ENCODE measurements at places on chromosomes 7 and 10.

DNA sequence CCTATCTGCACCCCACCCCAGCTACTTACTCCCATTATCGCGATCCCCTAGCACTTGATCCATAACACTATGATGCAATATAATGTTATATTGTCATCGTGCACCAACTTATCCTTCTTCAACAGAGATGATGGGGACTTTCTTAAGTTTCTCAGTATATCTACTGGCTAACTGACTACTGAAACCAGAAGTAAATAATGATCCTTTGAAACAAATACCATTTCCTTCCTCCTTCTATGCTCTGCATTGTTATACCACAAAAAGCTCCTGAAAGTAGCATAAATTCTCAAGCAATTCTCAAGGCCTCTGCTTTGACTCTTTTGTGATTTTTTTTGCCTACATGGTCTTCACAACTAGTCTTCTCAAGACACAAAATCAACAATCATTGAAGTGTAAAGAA lies 68.9 kb downstream of the HTR7 start:
- no peak for DNase-seq

- no peak for DNase-seq
Observed at GRCh38 chr7:37901236-37901827, 15.3 kb downstream of the SFRP4 start.

DNA sequence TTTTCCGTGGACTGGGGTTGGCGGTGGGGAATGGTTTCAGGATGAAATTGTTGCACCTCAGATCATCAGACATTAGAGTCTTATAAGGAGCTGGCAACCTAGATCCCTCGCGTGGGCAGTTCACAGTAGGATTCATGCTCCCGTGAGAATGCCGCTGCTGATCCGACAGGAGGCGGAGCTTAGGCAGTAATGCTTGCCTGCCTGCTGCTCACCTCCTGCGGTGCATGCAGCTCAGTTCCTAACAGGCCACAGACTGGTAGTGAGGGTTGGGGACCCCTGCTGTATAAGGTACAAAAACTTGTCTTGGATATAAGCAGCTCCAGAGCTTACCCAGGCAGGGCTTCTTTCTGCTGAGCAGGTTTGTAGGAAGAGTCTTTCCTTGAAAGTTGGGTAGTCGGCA lies 53.9 kb downstream of the SHH start:
- DNase-seq = no peak

DNA sequence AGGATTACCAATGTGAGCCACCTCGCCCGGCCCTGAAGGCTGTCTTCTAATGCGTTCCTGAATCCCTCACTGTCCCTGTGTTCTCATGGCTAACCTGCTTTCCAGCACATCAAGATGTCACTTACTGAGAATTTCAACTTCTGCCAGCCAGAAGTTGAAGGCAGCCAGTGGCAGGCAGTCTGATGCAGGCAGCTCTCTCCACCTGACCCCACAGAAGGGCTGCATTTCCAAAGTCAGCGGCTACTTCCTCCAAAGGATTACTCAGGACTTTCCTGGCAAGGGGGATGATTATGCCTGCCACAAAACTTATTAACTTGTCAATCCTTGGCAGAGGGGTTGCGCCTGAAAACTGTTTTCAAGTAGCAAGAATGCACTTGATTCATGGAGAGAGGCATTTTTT lies 1219.4 kb downstream of the TYW1 start:
- no peak for DNase-seq

GRCh38 chr7:1920266-1920681 lies 250.2 kb downstream of the ELFN1 start:
- no peak for DNase-seq

DNA sequence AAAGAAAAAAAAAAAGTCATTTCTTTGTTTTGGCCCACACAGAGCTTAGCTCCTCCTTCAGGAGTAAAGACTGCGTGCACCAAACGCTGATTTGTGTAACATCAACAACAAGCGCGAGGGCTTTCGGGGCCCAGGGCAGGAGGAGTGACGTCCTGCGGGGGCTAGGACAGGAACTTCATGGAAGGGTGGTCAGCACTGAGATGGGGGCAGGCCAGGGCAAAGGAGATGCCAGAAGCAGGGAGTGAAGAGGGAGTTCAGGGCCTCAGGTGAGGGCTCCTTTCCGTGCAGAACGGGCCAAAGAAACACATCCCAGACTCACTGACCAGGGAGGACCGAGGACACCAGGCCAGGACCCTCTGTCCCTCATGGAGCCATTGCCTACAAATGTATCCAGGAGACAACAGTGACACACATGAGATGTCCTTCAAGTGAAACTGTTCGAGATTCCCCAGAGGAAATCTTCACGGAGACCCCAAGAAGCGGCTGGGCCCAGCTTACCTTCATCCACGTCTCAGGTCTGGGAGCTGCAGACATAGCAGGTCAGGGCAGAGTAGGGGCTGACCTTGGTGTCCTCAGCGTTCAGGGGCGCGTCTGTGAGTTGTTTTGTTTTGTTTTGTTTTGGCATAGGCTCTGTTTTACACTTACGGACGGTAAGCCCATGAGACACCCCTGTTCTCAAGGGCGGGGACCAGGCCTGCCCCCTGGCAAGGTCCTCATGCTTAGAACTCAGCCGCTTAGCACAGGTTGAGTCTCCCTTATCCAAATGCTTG lies 30.4 kb upstream of the SHH start:
- no peak for DNase-seq

DNA sequence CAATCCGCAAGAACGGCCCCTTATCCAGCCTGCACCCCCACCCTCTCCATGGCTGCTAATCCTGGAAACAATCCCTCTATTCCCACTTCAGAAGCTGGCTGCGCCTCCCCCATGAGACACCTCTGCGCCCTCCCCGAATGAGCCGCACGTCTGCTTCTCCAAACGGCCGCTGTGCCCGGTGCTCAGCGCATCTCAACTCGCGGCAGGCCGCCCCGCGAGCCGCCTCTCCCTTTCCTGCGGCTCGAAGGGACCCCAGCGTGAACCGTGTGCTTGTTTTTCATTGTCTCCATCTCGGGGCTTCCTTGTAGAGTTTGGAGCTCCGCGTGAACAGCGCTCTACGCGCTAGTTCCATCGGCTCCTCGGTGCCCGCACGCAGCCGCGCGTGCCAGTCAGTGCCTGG lies 20.8 kb upstream of the FXYD4 start:
- no peak for DNase-seq

DNA sequence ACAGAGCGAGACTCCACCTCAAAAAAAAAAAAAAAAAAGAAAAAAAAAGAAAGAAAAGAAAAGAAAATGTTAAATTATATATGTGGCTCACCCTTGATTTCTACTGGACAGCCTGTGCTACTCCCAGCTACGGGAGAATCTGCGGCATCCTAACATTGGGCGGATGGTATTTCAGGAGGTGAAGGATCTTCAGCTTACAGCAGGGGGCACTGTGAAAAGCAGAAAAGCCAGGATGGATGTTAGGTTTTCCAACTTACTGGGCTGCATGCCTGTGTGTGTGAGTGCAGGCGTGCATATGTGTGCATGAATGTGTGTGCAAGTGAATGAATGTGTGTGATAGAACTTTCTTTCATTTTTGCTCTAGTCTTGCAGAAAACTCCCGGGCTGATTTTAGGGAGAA lies 1066.5 kb downstream of the TYW1 start:
- DNase-seq = no peak

GRCh38 chr10:70334526-70335245 lies 47.7 kb downstream of the LRRC20 start:
- no peak for DNase-seq

- no peak for DNase-seq
Observed at GRCh38 chr7:44497155-44498027, 6.9 kb upstream of the NUDCD3 start.

- no peak for DNase-seq
Observed at GRCh38 chr7:12030116-12030515, 181.0 kb upstream of the TMEM106B start.

GRCh38 chr10:34956756-34957155 lies 133.4 kb downstream of the CUL2 start:
- DNase-seq = no peak

DNA sequence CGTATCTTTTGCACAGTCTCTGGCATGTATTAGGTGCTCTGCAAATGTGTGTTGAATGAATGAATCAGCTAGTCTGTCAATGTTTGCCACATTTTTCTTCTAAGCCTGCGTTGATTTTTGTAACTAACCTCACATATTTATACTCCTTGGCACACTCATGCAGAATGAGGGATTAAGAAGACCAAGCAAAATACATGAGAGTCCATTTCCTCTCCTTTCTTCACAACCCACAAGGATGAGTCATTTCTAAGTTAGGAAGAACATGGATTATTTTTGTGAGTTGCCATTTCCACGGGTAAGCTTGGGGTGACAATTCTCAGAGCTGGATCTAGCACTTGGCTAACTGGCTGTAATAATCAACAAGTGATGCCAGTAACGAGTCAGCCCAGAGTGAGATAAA lies 158.8 kb downstream of the TWIST1 start:
- DNase-seq = no peak

DNA sequence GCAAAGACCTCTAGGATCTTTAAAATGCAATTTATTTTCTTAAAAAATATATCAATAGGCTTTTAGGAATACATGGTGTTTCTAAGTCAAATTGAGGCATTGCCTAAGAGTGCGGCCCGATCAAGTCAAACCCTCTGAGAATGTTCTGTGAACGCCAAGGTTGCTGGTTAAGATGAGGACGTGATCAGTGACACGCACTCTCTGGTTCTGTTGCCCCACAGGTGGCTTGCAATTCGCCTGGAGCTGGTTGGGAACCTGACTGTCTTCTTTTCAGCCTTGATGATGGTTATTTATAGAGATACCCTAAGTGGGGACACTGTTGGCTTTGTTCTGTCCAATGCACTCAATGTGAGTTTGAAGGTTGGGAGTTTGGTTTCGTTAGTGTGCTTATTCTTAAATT lies 59.3 kb downstream of the ABCC2 start:
- no peak for DNase-seq

- no peak for DNase-seq
Observed at GRCh38 chr10:79176052-79176501, 107.3 kb downstream of the ZMIZ1 start.

DNA sequence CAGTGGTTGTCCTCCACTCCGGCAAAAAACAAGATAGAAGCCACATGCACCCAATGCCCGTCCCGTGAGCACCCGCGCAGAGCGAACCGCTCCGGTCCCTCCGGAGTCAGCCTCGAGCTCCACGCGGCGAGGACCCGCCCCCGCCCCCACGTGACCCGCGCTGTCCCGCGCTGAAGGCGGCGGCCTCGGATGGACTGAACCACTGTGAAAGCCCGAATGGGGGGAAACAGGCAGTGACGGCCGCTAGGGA lies 766 bp upstream of the EIF3B start:
- no peak for DNase-seq

GRCh38 chr10:14652816-14653215 lies 121.9 kb downstream of the FAM107B start:
- DNase-seq = no peak

DNA sequence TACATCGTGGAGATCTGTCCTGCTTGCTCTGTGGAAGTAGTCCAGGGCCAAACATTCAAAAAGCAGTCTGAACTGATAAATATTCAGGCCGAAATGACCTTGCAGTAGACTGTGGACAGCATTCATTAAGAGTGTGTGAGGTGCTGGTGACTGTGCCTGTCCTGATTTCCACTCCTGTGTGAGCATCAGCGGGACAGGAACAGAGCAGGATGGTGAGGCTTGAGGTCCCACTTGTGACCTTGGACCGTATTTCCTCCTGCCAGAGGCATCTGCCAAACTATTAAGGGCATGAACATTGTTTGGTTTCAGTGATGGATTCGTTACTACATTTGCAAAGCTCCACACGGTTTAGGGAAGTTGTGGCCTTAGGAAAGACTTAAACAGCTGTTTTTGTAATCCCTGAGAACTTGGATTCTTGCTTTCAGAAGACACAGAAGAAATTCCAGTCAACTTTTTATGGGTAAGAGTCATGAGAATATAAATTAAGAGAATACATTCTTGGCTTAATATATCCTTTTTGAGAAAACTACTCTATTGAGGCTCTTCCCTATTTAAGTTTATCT lies 32.8 kb downstream of the CCNY start:
- no peak for DNase-seq

DNA sequence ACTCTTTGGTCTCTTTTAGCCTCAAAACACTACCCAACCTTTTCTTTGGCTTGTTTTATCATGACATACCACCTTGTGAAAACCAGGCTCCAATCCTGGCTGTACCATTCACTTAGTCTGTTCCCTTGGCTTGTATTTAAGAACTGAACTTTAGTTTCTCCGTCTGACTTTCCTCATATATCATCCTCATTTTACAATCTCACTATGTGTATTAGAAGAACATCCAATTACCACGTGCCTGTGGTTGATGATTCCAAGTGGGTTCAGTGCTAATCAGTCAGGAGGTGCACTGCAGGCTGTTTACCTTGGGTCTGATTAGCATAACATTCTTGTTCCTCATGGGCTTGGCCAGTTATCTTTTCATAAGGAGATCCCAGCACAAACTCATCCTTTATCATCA lies 144.8 kb upstream of the KLF14 start:
- DNase-seq = no peak

- DNase-seq = no peak
Observed at GRCh38 chr7:134654104-134654775, 7.6 kb downstream of the BPGM start.

Data from memory B cell (primary cell).